CD4-positive, alpha-beta T cell treated with Interleukin-1 beta for 1 hour (primary cell): ENCODE measurements at places on chromosomes 7 and 10.
A peak's percentile ranks its signal among the peaks of the same experiment; 100 is the strongest.

DNA sequence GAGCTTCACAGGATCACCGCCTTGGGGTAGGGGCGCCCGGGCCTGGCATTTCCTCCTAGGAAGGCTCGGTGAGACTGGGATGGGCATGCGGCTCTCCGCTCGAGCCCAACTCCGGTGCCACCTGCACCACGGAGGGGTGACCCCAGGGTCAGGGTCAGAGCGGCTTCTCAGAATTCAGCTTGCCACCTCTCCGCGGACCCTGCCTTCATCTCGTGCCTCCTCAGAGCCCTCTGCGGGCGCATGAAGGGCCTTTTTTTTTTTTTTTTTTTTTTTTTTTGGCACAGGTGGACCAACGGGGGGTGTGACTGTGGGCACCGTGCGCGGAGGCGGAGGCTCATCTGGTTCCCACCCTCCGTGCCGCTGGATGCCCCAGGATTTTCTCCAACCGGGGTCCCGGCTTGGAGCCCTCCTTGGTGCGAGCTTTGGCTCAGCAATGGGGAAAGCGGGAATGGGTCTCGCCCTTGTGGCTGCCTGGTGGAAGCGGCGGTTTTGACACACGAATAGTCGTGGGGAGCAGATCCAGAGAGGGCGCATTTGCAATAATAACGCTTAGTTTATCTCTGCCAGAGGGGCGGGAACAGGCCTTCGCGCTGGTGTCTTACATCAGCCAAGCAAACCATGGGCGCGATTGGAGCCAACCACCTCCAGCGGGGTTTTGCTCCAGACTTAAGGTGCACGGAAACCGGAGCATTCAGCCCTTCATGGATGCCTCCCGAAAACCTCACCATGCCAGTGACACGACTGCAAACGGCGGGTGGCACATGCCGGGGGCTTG lies 5.0 kb upstream of the TNRC18 start:
- DNase-seq, result no peak

DNA sequence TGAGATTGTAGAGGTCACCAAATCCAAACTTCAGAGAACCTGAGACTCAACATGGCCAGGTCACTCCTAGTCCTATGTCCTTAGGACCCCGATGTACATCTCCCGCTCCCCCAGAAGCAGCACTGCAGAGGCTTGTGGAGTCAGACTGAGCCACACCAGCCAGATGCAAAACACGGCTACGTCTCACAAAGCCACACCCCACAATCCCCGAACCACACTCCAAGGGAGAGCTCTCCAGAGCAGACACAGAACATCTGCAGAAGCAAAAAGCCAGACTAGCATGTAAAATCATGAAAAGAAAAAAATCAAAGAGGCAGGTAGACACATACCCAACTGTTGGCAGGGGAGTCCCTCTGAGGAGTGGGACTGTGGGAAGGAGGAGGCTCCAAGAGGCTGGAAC lies 104.9 kb downstream of the CTBP2 start:
- DNase-seq, result no peak

DNA sequence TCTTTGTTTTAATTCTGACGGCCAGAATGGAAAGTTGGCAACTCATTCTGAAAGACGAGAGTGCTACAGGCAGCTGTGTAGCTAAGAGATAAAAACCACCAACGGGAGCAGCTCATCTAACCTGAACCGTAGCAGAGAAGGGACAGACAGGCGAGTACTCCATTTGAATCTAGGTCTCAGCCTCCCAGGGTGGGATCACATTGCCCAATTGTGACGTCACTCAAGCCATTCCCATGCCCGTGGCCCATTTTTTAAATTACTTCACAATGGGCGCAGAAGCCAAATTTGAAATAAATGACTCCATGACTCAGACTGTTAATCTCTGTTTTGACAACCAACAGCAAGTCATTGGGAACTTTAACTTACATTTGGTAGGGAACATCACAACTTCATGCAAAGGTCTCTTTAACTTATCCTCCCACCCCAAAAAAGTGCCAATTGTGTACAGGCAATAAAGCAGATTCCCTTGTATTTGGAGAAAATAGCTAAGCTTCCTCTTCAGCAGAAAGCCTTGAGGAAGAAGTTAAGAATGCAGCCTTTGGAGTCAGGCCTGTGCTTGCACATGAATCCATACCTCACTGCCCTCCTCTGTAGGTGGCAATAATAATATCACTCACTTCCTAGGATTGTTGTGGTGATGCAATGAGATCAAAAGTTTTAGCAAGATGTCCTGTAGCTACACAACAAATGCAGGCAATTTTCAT lies 93.2 kb upstream of the KIF5B start:
- DNase-seq, result no peak

DNA sequence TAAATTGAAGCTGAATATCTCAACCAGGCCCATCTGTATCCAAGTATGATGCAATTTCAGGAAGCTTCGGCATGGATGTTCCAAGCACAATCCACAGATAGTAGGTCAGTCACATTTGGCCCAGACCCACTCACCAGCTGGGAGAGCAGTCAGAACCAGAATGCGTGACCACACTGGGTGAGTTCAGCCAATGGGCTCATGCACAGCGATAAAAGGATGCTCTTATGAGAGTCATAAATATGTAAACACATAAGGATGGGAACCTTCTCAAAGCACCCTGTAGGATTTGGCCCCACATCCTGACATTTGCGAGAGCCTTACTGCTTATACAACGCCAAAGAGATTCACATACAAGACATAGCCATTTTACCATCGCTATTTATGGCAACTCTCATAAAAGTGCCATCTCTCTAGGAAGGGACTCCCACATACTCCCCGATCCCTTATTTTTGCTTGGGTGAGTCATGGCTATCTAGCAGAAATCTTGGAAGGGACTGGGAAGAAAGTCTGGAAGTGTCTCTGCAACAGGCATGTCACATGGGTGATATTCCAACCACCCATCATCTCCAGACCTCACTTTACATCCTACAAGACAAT lies 3.0 kb downstream of the AFAP1L2 start:
- no peak for DNase-seq

GRCh38 chr7:132080967-132081668 lies 495.2 kb downstream of the PLXNA4 start:
- no peak for DNase-seq

DNA sequence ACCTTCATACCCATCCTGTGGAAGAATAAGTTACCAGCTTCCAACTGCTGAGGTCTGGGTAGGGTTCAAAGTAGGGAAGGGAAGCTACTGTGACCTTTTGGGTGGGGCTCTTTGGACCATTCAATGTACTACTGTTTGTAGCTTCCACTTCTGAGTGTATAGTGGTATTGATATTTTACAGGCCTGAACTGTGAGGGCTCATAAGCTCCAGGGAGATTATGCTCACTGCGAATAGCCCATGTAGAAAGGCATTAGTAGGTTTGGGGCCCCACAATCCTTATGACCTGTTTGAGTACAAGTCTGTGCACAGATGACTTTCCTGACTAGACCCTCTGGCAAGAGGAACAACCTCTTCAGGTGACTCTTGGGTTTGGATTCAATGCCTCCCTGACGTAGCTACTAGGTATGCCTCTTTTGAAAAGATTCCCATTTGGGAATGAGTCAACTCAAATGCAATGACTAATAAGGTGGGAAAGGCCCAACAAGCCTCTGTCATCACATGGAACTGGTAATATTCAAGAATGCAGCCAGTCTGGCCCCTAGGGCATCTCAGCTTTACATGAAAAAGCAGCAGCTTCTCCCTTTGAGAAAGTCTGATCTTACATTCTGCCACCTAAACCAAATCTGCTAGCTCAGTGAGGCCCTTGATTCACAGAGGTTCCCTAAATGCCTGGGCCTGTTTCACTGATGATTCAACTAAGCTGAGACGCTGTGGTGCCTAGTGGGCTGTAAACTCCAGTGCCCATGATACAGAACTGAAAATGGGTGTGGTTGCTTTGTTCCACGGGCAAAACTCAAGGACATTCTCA lies 79.8 kb downstream of the ABI1 start:
- DNase-seq, result no peak

- no peak for DNase-seq
Observed at GRCh38 chr10:31129271-31129670, 97.6 kb upstream of the ZNF438 start.

DNA sequence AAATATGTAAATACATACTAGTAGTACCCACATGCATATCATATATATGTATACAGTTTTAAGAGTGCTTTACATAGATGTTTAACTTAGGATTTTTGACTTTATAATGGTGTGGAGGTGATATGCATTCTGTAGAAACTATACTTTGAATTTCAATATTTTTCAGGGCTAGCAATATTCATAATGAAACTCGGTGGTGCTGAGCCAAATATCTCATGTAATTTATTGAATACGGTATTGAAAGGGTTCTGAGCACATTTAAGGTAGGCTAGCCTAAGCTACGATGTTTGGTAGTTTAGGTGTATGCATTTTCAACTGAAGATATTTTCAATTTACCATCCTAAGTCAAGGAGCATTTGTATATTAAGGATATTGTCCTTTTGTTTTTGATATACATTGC lies 36.0 kb downstream of the ZNRF2 start:
- no peak for DNase-seq

GRCh38 chr7:152949253-152949652 lies 189.7 kb downstream of the ACTR3B start:
- no peak for DNase-seq

DNA sequence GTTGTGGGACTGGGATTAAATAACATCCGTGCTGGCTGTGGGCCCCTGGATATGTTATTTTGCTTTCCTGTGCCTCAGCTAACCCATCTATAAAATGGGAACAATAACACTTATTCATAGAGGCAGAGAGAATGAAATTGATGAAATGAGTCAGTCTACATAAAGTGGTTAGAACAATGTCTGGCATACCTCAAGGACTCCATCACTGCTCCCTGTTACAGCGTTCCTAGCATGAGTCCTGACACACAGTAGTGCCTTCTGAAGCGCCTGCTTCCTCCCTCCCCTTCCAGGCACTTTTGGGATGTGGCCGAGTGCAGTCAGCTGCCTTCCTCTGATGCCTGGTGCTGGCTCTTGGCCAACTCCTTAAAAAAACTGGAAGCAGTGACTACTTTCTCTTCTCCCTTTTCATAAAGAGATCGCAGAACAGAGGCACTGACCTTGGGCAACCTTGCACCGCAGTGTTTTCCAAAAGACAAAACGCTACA lies 108.4 kb upstream of the ZMIZ1 start:
- DNase-seq, result peak; percentile 8

GRCh38 chr10:4684434-4684833 lies 141.6 kb upstream of the AKR1E2 start:
- DNase-seq, result no peak

GRCh38 chr7:1966631-1967200 lies 266.0 kb downstream of the MAD1L1 start:
- no peak for DNase-seq

- no peak for DNase-seq
Observed at GRCh38 chr10:49172061-49172776, 16.0 kb downstream of the TMEM273 start.

GRCh38 chr7:40918701-40919271 lies 784.0 kb downstream of the SUGCT start:
- DNase-seq, result no peak

GRCh38 chr7:4143511-4144171 lies 538.5 kb upstream of the FOXK1 start:
- DNase-seq, result no peak
